ENCODE measurements at places on chromosomes 12 and 14. TPM values are rescaled to one million over a fixed set of nuclear protein-coding genes. Genes with fewer than 3 reads are reported as not detected.
A peak's percentile ranks its signal among the peaks of the same experiment; 100 is the strongest.

- DNase-seq: no peak
- peak overlapping the region; percentile 38 for H3K27ac ChIP-seq
- no peaks in the 10 kb centered on the region for H3K27me3 ChIP-seq
- H3K4me3 ChIP-seq: no peak overlapping the region
Measured at GRCh38 chr14:93263416-93263815, 56.4 kb downstream of the UBR7 start.

DNA sequence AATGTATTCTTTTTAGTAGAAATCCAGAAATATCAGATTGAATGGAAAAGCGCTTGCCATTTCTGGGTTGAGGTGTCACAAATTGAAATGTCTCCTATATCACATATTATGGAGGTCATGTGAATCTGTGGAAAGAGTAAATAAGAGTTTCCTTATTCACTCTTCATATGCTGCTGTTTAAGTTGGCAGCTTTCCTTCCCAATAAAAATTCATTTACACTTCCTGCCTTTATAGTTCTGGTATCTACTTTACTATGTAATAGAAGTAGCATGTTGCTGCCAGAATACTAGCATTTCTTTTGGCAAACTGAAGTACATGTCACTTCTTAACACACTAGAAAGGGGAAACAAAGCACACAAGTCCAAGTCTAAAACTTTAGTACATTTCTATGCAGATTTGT, 60.8 kb downstream of the SDR9C7 start:
- no peak for DNase-seq
- peaks cover 7% of the 10 kb centered on the region for H3K27me3 ChIP-seq
- no peak overlapping the region for H3K4me3 ChIP-seq
- no peak overlapping the region for H3K27ac ChIP-seq
- no peaks in the 10 kb centered on the region for H3K36me3 ChIP-seq
- H3K4me1 ChIP-seq: no peaks in the 10 kb centered on the region

DNA sequence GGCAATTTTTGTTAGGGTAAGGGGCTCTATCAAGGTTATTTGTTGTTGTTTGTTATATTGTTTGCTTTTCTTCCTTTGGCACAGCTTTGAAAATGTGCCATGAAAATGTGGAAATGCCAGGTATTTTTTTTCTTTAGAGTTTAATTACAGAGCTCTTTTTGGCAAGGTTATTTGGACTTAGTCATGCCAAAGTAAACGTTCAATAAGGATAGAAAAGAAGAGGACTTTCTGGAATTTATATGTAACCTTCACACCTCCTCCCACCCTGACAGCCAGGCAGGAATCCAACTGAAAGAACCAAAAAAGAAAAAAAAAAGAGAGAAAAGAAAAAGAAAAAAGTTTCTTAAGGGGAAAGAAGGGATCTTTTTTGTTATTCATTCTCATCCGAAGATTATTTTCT, 217.8 kb downstream of the KITLG start:
- no peak for DNase-seq
- H3K4me3 ChIP-seq: no peak overlapping the region
- H3K27me3 ChIP-seq: no peaks in the 10 kb centered on the region
- H3K27ac ChIP-seq: no peak overlapping the region
- no peaks in the 10 kb centered on the region for H3K36me3 ChIP-seq

Gene GUCY2C
- total RNA-seq: not detected

- H3K36me3 ChIP-seq: no peaks in the 10 kb centered on the region
- DNase-seq: no peak
- H3K4me3 ChIP-seq: no peak overlapping the region
- no peaks in the 10 kb centered on the region for H3K4me1 ChIP-seq
- no peak overlapping the region for H3K27ac ChIP-seq
- H3K27me3 ChIP-seq: peaks cover 16% of the 10 kb centered on the region
Measured at GRCh38 chr14:63210812-63211211, 6.6 kb downstream of the RHOJ start.

- no peaks in the 10 kb centered on the region for H3K27me3 ChIP-seq
- no peak overlapping the region for H3K27ac ChIP-seq
- no peak for DNase-seq
- H3K4me3 ChIP-seq: no peak overlapping the region
- H3K36me3 ChIP-seq: peaks cover 23% of the 10 kb centered on the region
Measured at GRCh38 chr14:55306938-55307589, 35.8 kb downstream of the FBXO34 start.

Gene NEUROD4
- not detected for total RNA-seq

DNA sequence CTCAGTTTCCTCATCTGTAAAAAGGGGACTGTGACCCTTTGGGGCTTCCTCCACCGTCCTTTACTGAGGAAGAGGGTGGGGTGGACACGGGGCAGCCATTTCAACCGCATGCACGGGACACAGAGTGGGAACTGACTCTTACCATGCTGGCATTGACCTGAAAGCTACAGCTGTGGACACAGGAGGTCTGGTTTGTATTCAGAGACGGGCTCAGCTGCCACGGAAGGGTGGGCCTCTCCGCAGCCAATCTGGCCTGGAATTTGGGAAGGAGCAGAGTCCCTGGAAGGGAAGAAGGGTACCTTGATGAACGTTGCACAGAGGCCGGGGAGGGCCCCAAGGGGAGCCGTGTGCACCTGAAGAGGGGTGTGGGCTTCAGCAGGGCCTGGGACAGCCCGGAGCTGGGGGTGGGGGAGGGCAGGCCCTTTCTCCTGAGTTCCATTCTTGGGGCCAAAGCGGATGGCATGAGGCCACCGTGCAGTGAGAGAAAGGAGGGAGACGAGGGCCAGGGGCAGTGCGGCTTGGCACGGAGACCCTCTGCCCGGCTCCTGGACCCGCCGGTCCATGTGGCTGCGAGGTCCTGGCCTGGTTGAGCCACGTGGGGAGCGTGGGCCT, 14.5 kb downstream of the TNFAIP2 start:
- no peak overlapping the region for H3K4me3 ChIP-seq
- no peak overlapping the region for H3K27ac ChIP-seq
- H3K4me1 ChIP-seq: no peaks in the 10 kb centered on the region
- H3K36me3 ChIP-seq: no peaks in the 10 kb centered on the region

- peaks cover 17% of the 10 kb centered on the region for H3K27me3 ChIP-seq
- no peak for DNase-seq
- no peaks in the 10 kb centered on the region for H3K36me3 ChIP-seq
- peaks cover 4% of the 10 kb centered on the region for H3K4me1 ChIP-seq
- H3K27ac ChIP-seq: no peak overlapping the region
Measured at GRCh38 chr14:89014569-89014850, 190.1 kb downstream of the TTC8 start.

Gene ACYP1
- total RNA-seq: 50.7 TPM

Gene PTPRQ
- total RNA-seq: not detected

DNA sequence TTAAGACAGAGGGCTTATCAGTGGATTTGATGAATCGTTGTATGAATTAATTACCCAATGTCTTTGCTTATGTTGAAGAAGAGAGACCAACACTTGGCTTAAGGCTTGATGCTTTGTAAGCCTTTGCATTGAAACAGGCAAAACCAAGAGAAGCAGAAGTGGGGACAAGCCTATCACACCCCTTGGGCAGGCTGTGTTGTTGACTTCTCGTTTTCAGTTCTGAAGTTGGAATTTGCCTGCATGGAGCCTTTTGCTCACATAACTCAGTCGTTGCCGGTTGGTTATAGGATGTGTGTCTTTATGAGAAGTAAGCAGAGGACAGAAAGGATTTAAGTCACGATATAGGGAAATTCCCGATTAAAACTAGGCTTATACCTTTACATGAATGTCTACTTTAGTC, 94.7 kb downstream of the CCDC92 start:
- H3K27ac ChIP-seq: no peak overlapping the region
- peaks cover 3% of the 10 kb centered on the region for H3K27me3 ChIP-seq
- no peaks in the 10 kb centered on the region for H3K36me3 ChIP-seq

DNA sequence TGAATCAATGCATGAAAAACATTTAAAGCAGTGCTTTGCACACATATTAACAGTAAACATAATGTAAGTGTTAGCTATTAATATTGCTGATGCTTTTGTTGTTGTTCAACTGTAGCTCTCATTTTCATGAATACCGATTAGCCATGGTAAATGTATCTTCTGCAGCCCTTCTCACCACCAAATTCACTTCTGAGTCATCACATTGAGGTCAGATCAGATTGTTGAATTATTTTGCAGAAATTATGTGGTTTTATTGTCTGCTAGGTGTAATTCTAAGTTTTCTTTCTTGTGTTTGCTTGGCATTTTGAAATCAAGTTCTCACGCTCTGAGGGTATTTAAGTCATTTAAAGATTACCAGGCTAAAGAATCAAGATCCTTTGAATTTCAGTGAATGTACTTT, 74.6 kb downstream of the AKAP6 start:
- H3K27me3 ChIP-seq: peaks cover 5% of the 10 kb centered on the region
- no peak for DNase-seq
- H3K27ac ChIP-seq: no peak overlapping the region
- H3K4me1 ChIP-seq: no peaks in the 10 kb centered on the region

Gene SSPN
- not detected for total RNA-seq

Gene ABHD4
- 13.0 TPM for total RNA-seq

DNA sequence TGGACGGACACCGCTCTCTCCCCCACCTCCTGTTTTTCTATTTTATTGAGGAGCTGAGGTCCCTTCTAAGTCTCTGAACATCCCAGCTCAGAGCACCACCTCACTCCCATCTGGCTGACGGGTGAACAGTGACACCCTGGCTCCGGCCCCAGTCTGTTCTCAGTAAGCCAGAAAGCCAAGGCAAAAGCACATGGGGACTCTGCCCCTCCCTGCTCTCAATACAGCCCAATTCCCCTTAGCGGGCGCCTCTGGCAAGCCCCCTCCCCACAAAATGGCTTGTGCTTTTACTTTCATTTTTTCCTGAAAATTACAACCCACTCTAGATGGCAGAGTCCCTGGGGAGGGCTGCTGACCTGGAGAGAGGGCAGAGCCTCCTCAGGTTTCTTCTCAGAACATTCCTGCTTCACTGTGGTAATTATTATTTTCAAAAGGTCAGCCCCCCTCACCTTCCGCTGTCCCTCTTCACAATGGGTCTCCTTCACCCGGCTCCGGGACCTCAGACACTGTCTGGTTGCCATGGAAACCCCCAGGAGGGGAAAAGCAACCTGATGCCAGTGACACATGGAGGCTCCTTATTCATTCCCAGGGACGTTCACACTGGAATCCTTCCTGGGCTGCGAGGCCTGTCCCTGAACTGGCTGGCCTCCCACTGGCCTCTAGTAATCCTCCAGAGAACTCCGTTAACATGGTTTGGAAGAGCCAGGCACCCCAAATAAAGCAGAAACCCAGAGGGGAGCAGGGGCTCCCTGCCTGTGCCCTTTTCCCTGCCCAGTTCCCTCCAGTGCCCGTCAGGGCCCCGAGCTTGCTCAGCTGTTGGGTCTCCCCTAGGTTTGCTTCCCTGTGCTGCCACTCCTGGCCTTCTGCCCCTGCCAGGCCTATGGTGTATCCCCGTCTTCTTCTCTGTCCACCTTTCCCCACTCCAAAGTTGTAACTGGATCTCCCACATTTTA, 15.9 kb downstream of the COL2A1 start:
- no peaks in the 10 kb centered on the region for H3K36me3 ChIP-seq
- no peak for DNase-seq
- H3K4me3 ChIP-seq: no peak overlapping the region
- H3K27ac ChIP-seq: peak overlapping the region; percentile 20

GRCh38 chr12:127560041-127560478, 706.9 kb upstream of the TMEM132C start:
- H3K4me3 ChIP-seq: peak overlapping the region; percentile 14
- peaks cover 16% of the 10 kb centered on the region for H3K4me1 ChIP-seq
- no peaks in the 10 kb centered on the region for H3K36me3 ChIP-seq
- peak overlapping the region; percentile 72 for H3K27ac ChIP-seq

DNA sequence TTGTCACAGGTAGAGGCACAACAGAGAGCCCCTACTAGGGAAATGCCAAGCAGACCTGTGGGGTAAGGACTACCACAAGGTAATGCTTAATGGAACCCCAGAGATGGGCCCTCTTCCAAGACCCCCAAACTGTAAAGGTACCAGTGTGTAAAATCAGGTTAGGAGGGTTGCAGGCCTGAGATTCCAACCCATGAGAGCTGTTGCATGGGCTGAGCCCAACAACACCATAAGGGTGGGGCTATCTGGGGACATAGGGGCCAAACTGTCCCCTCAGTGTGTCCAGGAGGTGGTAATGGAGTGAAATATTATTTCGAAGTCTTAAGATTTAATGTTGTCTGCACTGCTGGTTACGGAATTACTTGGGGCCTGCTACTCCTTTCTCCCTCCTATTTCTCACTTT, 620.2 kb downstream of the ETNK1 start:
- H3K4me1 ChIP-seq: no peaks in the 10 kb centered on the region
- no peaks in the 10 kb centered on the region for H3K36me3 ChIP-seq
- no peak overlapping the region for H3K27ac ChIP-seq
- no peak for DNase-seq

- peaks cover 1% of the 10 kb centered on the region for H3K4me1 ChIP-seq
- H3K27me3 ChIP-seq: no peaks in the 10 kb centered on the region
- DNase-seq: no peak
- no peak overlapping the region for H3K4me3 ChIP-seq
- no peak overlapping the region for H3K27ac ChIP-seq
Measured at GRCh38 chr14:79734656-79735055, 476.6 kb downstream of the DIO2 start.

All from activated naive CD8-positive, alpha-beta T cell treated with anti-CD3 and anti-CD28 coated beads, Interleukin-2, amount 10 ng/mL, durations not matched to agents 7 days and 5 days (primary cell).